Nucleus accumbens (tissue), 56 donors: ENCODE measurements at places on chromosomes 1 and 21.

DNA sequence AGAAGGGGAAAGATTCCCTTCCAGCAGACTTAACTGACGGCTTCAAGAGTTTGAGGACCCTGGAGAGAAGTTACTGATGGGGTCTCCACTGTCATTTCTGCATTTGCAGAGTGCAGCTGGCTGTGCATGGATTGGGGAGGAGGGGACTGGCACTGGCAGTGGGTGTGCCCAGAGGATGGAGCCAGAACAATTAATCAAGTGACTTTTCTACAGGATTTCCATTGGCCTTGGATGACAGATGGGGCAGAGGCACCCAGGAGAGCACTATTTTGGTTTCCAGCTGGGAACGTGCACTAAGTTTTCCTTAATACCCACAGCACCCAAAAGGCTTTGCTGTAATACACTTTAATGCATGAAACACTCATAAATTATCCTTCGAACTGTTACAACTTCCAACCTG lies 1.3 kb downstream of the NGF start:
- DNase-seq = no peak

- DNase-seq = no peak
Observed at GRCh38 chr1:223126741-223127140, 16.3 kb downstream of the TLR5 start.

DNA sequence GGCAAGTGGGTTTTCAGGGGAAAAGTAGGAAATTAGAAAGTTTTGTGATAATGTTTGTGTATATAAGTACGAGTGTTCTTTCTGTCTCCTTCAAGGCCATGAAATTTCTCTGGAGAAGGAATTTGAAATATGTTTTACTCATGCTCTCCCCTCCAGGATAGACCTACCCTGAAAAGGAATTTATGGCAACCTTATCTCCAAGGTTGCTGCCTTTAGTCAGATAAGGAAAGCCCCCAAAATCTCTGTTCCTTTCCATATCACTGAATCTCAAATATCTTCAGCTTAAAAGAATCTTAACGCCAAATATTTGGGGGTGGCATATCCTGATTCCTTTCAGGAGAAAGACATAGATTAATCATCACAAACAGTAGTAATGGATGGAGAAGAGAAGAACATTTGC lies 499 bp upstream of the C4BPB start:
- DNase-seq = no peak

DNA sequence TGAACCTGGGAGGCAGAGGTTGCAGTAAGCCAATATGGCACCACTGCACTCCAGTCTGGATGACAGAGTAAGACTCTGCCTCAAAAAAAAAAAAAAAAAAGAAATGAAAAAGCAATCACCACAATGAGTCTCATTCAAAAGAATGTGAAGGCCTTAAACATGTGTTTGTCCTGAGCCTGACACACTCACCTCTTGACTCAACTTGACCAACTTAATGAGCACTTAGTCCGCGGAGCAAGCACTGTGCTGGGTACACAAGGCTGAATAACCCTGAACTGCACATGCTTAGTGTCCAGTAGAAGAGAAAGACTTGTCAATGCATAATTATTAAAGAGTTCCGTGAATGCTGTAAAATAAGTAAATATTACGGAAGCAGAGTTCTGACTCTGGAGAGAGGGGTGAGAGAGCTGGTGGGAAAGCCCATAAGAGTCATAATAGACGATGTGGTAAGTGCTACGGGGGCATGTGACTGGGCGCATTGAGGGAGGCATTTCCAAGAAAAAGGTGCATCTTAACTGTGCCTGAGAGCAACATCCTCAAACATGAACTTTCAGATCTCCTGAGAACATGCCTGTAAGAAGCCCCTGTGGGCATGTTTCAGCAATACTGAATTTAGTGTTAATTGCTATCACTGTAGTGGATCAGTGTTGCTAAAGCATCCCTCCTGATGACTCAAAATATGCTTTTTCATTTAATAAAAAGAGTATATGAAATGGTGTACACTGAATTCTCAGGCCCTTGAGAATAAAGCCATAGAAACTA lies 27.2 kb downstream of the MCOLN2 start:
- DNase-seq = no peak

DNA sequence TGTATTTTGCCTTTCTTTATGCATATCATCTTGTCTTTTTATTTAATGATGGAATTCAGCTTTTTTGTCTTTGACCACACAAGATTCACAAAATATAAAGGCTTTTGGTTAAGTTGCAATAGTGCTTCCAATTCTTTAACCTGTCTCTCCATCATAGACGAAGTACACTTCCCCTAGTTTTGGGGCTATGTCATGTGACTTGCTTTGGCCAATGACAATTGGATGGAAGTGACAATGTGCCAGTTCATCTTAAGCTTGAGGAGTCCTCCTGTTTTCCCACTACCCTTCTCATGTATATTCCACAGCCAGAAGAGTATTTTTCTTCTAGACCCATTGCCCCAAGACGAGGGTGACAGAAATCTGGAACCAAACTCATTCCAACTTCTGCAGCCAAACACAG lies 419.6 kb upstream of the BRINP3 start:
- DNase-seq = no peak

- no peak for DNase-seq
Observed at GRCh38 chr1:241738284-241739078, 86.4 kb downstream of the WDR64 start.

- DNase-seq = no peak
Observed at GRCh38 chr1:2431103-2431502, 18.7 kb upstream of the PEX10 start.

GRCh38 chr1:22792396-22793160 lies 81.9 kb downstream of the EPHB2 start:
- DNase-seq = no peak

- DNase-seq = no peak
Observed at GRCh38 chr1:11150326-11150725, 38.8 kb upstream of the ANGPTL7 start.

GRCh38 chr1:145962157-145963102 lies 1.9 kb downstream of the ANKRD34A start:
- peak; percentile 82 for DNase-seq

DNA sequence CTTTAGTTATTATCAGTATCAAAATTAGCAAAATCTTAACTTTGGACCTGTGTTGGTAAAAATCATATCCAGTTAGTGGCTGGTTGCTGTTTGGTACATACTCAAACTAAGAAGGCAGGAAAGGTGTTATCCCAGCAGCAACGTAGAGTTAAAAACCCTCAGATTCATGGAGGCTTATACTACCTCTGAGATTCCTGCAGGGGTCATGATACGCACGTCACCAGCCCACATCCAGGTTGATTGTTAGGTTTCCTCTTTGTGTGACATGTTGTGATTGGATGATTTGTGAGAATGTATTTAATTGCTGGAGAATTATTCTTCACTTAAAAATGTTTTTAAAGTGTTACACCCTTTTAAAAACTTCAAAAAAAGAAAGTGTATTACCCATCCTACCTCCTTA lies 423.3 kb upstream of the ADGRL2 start:
- no peak for DNase-seq

DNA sequence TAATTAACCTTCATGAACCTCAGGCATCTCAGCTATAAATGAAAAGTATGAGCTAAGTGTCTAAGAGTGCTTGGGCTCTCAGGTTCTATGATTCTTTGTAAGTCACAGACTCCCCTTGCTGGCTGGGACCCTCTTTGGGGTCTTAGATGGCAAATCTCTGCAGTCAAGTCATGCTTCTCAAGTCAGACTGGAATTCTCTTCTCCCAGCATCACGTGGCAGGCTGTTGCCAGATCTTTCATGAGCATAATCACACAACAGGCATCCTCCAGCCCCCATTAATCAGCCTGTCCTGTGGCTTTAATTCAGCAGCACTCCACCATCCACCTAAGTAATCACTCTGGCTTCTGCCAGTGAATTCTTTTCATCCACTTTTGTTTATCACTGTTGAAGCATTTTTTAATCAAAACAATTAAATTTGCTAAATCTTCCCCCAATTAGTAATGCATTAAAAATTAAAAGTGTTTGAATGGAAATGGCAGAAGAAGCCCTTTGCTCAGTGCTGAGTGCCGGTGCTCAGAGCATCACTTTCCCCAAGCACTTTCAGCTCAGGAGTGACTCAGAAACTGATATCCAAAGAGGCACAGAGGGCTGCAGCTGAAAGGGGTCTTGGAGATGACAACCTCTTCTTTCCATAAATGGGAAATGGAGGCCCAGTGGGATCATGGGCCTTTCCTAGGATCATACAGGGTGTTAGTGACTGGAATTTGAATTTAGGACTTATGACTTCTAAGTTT lies 50.2 kb downstream of the C8A start:
- DNase-seq = no peak

DNA sequence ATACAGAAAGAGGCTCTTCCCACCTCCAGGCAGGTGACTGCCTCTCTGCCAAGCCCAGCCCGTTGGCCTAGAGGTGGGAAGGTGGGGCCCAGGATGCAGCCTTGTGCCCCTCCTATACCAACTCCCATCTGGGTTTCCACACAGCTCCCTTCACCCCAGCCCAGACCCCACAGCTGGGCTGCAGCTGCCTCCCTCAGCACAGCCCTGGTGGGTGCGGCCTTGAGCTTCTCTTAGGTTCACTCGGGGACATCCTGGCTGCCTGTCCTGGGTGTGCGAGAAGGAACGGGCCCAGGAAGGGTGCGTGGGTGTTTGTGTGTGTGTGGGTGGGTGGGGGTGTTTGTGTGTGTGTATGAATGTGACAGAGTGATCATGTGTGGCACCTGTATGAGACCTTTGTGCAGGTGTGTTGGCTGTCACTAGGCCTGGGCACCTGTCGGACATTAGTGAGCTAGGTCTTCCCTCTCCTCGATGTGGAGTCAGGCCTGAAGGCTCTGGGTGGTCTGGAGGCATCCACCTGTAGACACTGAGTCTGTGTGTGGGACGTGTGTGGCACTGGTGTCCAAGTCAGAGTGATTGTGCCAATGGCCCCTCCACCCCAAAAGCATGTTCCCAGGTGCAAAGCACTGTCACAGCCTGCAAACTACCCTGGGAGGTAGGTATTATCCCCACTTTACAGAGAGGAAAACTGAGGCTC lies 30.7 kb downstream of the FOXO6 start:
- DNase-seq = no peak

DNA sequence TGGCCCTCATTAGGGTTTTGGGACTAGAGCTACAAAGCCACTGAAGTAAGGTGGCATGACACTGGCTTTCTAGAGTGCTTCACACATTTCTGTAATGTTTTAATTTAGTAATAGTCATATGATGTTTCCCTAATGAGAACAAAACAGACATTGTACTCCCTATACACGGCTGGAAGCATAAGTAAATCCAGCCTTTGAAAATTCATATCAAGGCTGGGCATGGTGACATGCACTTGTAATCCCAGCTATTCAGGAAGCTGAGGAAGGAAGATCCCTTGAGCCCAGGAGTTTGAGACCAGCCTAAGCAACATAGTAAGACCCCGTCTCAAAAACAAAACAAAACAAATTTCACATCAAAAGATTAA lies 7.4 kb downstream of the USP48 start:
- no peak for DNase-seq

DNA sequence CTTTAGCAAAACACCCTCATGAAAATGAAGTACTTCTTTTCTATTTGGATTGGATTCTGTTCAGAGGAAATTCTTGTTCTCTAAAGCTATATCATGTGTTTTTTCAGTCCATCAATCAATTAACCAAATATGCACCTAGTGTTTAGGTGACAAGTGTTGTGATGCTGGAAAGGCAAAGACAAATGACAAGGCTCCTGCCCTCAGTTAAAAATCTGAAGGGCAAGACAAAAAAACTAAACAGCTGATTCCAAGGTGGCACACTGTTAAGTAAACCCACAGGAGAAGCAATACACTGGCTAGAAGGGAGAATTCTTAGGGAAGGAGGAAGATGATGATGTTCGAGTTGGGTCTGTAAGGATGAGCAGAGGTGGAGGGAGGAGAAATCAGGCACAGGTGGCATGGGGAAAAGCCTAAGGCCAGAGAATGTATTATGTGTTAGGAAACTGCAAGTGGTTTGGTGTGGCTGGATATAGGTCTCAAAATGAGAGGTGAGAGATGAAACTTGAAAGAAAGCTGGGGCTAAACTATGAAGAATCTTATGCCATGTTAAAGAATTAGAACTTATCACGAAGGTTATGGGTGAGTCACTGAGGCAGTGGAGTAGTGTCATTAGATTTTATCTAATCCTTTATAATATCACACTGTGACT lies 51.8 kb upstream of the GFI1 start:
- no peak for DNase-seq
